ENCODE measurements at places on chromosomes 11 and 22.

- no peaks in the 10 kb centered on the region for H3K4me1 ChIP-seq
- no peaks in the 10 kb centered on the region for H3K27me3 ChIP-seq
- no peaks in the 10 kb centered on the region for H3K36me3 ChIP-seq
- no peak for DNase-seq
- no peak overlapping the region for H3K27ac ChIP-seq
These were observed 40.0 kb upstream of the RTL6 start for GRCh38 chr22:44538051-44538450.

DNA sequence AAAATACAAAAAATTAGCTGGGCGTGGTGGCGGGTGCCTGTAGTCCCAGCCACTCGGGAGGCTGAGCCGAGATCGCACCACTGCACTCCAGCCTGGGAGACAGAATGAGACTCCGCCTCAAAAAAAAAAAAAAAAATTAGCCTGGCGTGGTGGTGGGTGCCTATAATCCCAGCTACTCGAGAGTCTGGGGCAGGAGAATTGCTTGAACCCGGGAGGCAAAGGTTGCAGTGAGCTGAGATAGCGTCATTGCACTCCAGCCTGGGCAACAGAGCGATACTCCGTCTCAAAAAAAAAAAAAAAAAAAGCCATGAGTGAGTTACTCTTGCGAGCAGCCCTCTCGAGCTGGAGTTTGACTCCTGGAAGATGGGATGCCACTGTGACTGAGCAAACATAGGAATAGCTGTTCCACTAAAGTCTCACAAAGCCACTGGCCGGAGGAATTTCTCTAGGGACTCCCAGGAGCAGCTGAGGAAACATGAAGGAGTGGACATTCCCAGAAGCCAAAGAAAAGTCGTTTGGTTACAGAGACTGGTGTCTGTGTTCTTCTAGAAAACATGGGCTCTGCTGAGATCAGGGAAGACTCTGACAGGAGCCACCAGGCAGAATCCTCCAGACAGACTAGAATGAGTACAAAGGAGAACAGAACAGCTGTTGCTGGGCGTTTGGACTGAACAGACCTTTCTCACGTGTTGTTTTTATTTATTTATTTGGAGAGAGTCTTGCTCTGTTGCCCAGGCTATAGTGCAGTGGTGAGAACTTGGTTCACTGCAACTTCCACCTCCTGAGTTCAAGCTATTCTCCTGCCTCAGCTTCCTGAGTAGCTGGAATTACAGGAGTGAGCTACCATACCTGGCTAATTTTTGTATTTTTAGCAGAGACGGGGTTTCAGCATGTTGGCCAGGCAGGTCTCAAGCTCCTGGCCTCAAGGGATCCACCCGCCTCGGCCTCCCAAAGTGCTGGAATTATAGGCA is 32.4 kb upstream of the MYH9 start:
- no peaks in the 10 kb centered on the region for H3K27me3 ChIP-seq
- H3K36me3 ChIP-seq = no peaks in the 10 kb centered on the region
- no peak overlapping the region for H3K27ac ChIP-seq
- no peak overlapping the region for H3K4me3 ChIP-seq
- peaks cover 5% of the 10 kb centered on the region for H3K4me1 ChIP-seq
- DNase-seq = no peak

- no peak for DNase-seq
- peak within 1 kb of the TSS; percentile 50 for H3K27ac ChIP-seq
- H3K4me3 ChIP-seq = peak within 1 kb of the TSS; percentile 64
- peaks cover 10% of the 10 kb centered on the region for H3K4me1 ChIP-seq
- H3K36me3 ChIP-seq = no peaks in the 10 kb centered on the region
These were observed at the start of gene LRFN4 for GRCh38 chr11:66856496-66857233. TSS of gene LRFN4 (plus strand) at chr11:66857064. CDS start at chr11:66857745, 681 bp downstream.

- H3K36me3 ChIP-seq = no peaks in the 10 kb centered on the region
- H3K4me3 ChIP-seq = peak overlapping the region; percentile 44
- no peaks in the 10 kb centered on the region for H3K27me3 ChIP-seq
- H3K27ac ChIP-seq = no peak overlapping the region
- DNase-seq = no peak
These were observed 787 bp upstream of the RDX start for GRCh38 chr11:110297076-110297725.

DNA sequence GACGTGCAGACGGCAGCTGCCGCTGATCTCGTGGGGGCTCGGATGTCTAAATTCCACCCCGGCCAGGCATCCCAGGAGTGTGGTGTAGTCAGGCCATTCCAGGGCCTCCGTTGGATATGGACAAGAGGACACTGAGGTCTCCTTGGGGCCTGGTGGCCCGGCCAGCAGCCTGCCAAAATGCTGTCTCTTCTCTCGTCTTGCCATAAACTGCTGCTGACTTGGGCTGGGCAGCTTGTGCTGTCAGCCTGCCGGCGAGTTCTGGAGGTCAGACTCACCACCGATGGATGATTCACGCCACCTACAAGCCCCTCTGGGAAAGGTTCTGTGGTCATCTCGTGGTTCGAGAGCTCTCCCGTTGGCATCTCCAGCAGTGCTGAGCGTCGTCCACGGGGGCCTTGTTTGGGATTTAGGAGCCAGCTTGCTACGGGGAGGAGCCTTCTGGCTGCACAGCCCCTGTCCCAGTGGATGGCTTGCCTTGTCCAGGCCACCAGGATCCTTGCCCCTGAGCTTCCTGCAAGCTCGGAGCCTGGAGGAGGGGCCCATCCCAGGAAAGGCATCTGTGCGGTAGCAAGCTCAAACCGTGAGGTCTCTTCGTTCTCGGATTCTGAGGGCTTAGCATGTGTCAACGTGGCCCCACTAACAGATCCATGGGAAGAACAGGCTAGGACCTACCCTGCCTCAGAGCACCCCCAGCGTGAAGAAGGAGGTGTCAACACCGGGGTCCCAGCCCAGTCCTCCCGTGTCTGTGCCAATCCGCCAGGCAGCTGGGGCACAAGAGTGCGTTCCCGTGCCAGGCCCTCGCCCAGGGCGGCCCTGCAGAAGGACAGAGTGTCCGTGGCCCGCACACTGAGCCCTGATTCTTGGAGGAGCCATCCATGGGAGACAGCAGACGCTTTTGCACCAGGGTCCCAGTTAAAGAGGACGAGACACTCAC is 1114.1 kb downstream of the BRD1 start:
- H3K36me3 ChIP-seq = no peaks in the 10 kb centered on the region
- no peak for DNase-seq
- no peak overlapping the region for H3K27ac ChIP-seq

Data from effector memory CD4-positive, alpha-beta T cell (primary cell).